ENCODE measurements at places on chromosomes 6 and 20. TPM values are rescaled to one million over a fixed set of nuclear protein-coding genes. Genes with fewer than 3 reads are reported as not detected.

DNA sequence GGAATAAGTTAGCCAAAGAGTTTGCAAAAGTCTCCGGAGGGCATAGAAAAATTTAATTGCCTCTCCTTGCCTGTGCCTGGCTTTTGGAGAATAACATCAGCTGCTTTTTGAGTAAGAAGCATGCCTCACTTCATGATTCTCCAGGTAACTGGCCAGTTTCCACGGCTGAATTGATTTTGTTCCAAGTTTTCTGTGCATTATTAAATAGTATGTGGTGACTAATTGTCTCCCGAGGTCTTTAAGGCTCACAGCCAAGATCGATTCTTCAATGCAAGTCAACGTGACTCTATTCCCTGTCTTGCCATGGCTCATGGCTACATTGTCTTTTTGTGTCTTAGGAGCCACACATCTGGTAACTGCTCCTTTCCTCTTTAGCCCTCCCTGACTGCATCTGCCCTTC, 54.2 kb downstream of the CNR1 start:
- no peaks in the 10 kb centered on the region for H3K27me3 ChIP-seq
- H3K4me1 ChIP-seq: no peaks in the 10 kb centered on the region
- H3K27ac ChIP-seq: no peak overlapping the region
- H3K4me3 ChIP-seq: no peak overlapping the region
- no peaks in the 10 kb centered on the region for H3K36me3 ChIP-seq
- DNase-seq: no peak

GRCh38 chr20:59781226-59781625, 152.2 kb downstream of the SYCP2 start:
- H3K36me3 ChIP-seq: no peaks in the 10 kb centered on the region
- no peak for DNase-seq
- H3K27ac ChIP-seq: no peak overlapping the region
- H3K4me3 ChIP-seq: no peak overlapping the region

Gene TXLNB
- total RNA-seq: 7.9 TPM

Gene OXT
- total RNA-seq: not detected

- no peaks in the 10 kb centered on the region for H3K27me3 ChIP-seq
- no peak overlapping the region for H3K27ac ChIP-seq
- no peak for DNase-seq
- H3K36me3 ChIP-seq: no peaks in the 10 kb centered on the region
- H3K4me1 ChIP-seq: no peaks in the 10 kb centered on the region
Observed at GRCh38 chr6:958488-958887, 265.5 kb upstream of the EXOC2 start.

Measured in ovary (tissue), 10 donors.